T follicular helper cell (primary cell): ENCODE measurements at places on chromosomes 1 and 21.

GRCh38 chr1:22043198-22043769, 9.2 kb upstream of the CDC42 start:
- DNase-seq: no peak

DNA sequence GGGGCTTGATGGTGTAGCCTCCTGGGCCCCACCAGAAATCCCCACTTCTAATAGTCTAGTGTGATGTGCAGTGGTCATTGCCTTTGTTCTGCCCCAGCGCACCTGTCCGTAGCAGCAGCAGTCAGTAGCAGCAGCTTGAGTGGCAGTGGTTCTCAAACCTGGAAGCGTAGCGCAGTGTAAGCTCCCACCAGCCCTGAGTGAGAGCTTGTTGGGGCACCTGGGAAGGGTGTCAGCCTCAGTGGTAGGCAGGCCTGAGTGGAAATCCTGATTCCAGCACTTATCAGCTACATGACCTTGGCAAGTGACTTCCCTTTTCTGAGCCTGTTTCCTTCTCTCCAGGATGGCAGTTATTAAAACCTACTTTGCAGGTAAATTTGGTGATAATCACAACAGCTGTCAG, 41.6 kb upstream of the EPHA8 start:
- DNase-seq: no peak

- no peak for DNase-seq
Observed at GRCh38 chr1:160664573-160665051, 17.8 kb upstream of the SLAMF1 start.

DNA sequence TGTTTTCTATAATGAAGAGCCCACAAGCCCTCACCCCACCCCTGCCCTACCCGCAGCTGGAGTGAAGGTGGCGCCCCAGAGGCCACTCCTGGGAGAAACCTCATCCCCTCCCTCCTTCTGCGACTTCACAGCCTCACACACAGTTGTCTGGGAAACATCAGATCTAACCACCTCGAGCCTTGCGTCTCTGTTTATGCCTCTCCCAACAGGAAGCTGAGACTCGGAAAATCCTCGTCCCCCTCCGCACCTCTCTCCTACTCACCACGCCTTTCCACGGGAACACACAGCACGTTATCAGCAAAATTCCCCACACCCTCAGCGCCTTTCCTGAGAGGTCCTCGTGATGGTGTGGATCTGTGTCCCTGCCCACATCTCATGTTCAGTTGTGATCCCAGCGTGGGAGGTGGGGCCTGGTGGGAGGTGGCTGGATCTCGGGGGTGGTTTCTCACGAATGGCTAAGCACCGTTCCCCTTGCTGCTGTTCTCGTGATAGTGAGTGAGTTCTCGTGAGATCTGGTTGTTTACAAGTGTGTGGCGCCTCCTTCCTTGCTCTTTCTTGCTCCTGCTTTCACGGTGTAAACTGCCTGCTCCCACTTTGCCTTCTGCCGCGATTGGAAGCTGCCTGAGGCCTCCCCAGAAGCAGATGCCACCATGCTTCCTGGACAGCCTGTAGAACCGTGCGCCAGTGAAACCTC, 190.6 kb downstream of the KIF26B start:
- no peak for DNase-seq

DNA sequence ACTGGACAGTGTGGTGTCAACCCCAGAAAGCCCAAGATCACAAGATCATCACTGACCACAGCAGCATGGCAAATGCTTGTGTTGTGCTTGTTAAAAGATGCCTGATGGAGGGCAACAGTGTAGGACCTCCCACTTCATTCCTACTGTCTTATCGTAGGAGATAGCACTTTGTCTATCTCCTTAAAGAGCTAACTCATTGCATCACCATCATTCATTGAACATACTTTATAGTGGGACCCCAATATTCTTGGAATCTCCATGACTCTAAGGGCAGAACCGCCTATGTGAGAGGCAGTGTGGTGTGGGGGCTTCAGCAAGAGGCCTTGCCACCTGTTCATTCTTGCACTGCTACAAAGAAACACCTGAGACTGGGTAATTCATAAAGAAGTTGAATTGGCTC, 5.0 kb upstream of the SH2D1B start:
- no peak for DNase-seq

DNA sequence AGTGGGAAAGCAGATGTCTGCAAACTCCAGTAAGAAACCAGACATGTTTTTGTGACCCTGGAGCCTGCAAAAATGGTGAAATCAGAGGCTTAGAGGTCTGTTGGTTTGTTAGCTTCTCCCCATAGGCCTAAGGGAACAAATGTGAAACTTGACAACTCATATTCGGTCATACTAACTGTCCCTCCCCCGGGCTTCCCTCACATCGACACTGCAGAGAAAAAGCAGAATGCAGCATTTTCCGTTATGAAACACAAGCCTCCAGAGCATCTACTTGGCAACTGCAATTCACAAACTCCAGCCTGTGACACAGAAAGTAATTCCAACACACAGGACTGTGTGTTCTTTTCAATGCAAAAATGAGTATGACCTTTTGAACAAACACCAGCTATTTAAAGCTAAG, 3.7 kb downstream of the KCNA2 start:
- DNase-seq: no peak

GRCh38 chr1:238727670-238728069, 658.7 kb upstream of the CHRM3 start:
- DNase-seq: no peak

GRCh38 chr1:62810420-62811274, 26.7 kb downstream of the ATG4C start:
- no peak for DNase-seq

- DNase-seq: no peak
Observed at GRCh38 chr1:14262637-14263036, 335.8 kb upstream of the KAZN start.

- DNase-seq: peak; percentile 15
Observed at GRCh38 chr1:53296117-53296749, 31.6 kb downstream of the LRP8 start.

DNA sequence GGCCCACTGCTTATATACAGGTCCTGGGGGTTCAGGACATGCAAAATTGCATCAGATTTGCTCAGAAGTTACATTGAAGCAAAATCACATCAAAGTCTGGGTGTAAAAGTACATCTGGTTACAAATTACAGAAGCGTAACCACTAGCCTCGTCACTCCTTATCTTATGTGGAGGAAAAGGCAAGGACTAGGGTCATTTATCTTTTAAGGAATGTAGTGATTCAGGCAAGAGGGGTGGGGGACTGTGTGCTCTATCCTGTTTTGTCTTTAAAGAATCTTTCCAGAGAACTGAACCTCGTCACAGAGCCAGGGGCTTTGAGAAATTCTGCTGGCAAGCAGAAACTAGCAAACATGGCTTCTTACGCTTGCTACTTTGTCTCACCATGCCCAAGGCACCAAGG, 61.1 kb upstream of the RAB4A start:
- DNase-seq: no peak
